ENCODE measurements at places on chromosomes 3 and 15.

- no peak for DNase-seq
Measured at GRCh38 chr3:178067721-178068120, 468.5 kb upstream of the KCNMB2 start.

- no peak for DNase-seq
Measured at GRCh38 chr3:128068156-128068620, 16.0 kb downstream of the SEC61A1 start.

DNA sequence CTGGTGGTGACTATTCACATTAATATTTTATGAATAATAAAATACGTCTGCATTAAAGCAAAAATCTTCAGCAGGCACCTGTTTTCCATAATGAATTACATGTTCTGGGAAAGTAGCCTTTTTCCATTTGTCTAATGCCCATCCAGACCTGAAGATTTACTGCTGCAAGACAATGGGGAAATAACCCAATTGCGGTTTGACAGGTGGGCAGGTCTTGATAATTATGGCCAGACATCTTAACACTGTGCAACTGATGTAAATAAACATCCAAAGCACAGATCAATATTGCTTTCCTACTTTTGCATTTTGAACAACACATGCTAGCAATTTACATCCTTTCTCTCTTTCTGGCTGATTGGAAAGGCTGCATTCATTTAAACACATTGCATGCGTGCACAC lies 173.9 kb downstream of the MEIS2 start:
- DNase-seq = no peak

DNA sequence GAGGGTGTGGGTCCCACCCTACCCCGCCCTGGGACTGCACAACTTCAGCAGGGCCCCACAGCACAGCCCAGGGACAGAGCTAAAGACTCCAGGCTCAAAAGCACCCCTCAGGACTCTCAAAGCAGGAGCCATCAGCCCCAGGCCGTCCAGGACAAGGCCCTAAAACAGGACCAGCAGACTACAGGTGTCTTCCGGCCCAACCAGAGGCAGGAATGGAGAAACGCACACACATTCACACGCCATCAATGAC lies 26.1 kb downstream of the ATRIP start:
- DNase-seq = no peak

- DNase-seq = no peak
Measured at GRCh38 chr3:183527428-183528379, 27.8 kb downstream of the KLHL6 start.

DNA sequence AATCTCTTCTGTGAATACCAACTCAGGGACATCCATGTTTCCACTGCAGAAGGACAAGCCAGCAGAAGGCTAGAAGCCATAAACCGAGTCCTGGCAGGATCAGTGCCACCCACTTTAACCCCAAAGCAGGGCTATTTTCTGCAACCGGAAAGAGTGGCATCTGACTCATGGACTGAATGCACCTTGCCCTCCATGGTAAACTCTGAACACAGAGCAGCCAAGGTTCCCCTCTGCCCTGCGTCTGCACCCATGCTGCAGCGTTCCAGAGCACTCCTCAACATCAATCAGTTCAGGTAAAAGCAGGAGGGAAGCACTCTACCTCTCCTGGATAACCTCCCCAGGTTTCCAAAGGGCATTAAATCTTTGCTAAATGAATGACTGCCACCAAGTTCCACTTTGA lies 801 bp upstream of the NGRN start:
- no peak for DNase-seq

DNA sequence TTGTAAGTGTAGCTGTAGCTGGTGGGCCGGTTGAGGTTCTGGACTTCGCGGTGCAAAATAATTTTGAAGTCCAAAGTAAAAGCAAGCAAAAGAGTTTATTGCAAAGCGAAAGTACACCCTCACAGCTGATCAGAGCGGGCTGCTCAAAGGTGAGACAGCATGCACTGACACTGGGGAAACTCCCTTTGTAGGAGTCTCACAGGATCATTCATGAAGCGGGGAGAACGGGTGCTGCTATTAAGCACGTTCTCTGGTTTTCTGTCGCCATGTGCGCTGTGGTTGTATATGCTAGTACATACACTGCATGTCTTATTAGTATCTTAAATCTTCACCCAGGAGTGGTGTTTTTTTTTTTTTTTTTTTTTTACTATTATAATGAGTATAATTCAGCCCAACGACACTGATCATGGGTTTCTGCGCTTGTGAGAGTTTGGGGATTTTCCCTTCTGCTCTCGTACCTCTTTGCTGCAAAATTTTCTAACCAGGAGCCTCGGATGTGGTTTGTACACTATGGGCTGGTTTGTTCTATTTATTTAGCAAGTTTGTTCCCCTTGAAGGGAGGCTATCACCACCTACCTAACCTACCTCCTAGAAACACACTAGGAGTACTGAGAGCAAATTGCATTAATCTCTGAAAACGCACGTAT lies 1.4 kb upstream of the AP4E1 start:
- DNase-seq = no peak

- DNase-seq = no peak
Measured at GRCh38 chr3:143222981-143223380, 103.4 kb downstream of the CHST2 start.

DNA sequence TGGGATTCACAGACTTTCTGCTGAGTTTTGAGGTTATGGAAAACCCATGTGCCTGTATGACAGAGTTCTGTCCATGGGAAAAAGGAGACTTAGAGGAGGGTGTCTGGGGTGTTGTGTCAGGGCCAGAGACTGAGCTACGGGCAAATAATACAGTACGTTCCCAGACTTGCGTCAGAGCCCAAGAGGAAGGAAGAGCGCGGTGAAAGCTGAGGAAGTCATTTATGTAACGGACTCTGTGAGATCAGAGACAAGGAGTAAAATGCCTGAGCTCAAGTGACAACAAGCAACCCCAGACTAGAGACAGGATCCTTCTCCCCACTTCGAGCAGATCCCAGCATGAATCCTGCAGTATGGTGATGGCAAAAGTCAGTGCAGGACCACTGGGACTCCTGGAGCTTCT lies 368.6 kb upstream of the MCTP2 start:
- no peak for DNase-seq

DNA sequence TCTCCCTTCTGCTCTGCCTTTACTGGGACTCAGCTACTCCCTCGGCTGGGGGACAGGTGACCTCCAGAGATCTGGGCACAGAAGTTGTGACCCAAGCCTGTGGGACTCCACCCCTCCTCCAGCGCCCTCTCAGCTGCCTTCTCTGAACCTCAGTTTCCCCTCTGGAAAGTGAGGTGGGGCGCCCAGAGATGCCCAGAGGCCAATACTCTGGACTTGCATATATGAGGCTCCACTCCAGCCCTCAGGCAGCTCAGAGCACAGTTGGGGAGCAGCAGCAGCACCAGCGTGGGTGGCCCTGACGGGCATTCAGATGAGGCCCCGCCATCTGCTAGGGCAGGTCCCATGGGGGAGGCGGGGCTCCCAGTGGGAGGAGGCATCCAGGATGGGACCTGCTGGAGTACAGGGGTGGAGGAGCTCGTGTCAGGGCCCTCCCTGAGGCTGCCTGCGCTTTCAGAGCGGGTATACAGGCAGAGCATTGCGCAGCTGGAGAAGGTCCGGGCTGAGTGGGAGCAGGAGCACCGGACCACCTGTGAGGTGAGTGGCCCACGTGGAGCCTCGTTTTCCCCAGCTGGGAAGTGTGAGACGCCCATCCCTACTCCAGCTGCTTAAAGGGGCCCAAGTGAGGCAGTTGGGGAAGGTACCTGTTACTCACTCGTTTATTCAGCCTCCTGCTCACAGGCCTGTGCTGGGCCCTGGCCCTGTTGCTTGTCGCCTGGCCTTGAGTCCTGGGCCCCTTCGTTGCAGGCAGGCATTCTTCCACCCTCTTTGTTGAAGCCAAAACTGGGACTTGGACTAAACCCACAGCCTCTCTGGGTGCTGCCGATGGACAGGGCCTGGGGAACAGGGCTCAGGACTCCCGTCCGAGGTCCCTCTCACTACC lies 35.4 kb downstream of the PSTPIP1 start:
- DNase-seq = no peak

DNA sequence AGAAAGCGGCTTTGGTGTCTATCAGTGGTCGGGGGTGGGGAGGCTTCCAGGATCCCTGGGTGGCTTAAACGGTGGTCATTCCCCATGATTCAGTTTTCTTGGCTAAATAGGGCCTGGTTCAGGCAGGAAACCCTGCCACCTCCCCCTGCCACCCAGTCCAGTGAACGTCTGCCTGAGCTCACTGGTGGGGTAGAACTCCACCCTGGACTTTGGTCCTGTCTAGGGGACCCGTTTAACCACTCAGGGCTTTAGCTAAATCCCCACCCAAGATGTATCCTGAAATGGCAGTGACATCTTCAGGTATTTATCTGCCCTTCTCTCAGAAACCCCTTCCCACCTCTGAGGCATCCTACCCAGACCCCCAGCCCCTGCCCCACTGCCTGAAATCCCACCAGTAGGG lies 30.5 kb upstream of the LINGO1 start:
- DNase-seq = no peak

- no peak for DNase-seq
Measured at GRCh38 chr3:38658841-38659240, 9.4 kb upstream of the SCN5A start.

DNA sequence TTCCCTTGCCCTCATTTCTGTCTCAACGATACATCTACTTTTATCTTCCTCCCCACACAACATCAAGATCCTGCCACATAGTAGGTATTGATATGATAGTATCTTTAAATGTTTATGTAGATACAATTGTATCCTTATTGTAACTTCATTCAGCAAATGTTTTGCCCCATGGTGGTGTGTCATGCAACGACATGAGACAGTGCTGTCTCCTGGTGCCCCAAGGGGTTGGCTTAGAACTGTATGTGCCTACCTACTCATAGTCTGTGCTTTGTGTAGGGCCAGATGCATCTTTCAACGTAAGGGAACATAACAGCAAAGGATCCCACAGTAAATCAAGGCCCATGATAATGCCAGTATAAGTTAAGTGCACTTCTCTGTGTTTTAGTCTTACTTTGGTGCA lies 2.8 kb upstream of the CD47 start:
- no peak for DNase-seq

- DNase-seq = no peak
Measured at GRCh38 chr3:101383156-101383575, 62.8 kb upstream of the IMPG2 start.

DNA sequence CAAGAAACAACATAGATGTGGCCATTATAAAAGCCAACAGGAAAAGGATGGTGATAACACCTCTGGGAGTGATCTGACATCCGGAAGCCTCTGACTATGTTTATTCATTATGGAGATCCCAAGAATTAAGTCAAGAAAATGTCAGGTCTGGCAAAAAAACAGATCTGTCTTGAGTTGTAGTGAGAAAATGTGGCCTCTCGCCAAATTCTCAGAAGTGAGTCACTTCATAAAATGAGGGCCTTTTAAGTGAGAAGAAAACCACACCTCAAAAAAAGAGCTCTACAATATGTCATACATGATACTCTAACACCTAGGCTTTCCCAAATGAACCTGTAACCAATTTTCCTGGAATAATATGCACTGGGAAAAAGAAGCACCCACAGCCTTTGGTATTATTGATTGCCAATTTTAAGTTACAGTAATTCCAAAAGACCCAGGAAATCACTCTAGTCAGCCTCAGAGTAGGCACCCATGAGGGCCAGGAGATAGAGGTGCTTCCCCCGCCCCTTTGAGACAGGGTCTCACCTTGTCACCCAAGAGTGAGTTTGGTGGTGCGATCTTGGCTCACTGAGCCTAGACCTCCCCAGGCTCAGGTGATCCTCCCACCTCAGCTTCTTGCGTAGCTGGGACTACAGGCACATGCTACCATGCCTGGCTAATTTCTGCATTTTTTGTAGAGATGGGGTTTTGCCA lies 38.0 kb downstream of the CCR3 start:
- no peak for DNase-seq

GRCh38 chr3:47337656-47338055 lies 43.2 kb upstream of the PTPN23 start:
- DNase-seq = no peak

DNA sequence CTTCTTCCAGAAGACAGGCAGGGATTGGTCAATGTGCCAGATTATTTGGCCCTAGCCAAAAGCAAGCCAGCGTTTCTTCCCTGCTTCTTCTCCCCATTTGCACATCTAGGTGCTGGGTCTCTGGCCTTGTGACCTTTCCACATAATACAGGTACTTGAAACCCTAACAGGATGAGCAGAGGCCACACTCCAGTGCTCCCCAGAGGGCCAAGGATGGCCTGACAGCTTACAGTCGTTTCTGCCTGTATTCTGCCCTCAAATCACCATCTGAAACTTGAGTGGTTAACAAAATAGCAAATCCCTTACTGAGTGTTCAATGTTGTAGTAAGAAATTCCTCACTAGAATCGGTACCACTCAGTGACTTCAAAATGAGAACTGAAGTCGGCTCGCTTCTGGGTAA lies 29.1 kb downstream of the MKRN2 start:
- no peak for DNase-seq

GRCh38 chr15:80780416-80781221 lies 1.4 kb downstream of the CEMIP start:
- peak; percentile 48 for DNase-seq

GRCh38 chr3:117566926-117567325 lies 857.3 kb downstream of the TUSC7 start:
- DNase-seq = no peak

DNA sequence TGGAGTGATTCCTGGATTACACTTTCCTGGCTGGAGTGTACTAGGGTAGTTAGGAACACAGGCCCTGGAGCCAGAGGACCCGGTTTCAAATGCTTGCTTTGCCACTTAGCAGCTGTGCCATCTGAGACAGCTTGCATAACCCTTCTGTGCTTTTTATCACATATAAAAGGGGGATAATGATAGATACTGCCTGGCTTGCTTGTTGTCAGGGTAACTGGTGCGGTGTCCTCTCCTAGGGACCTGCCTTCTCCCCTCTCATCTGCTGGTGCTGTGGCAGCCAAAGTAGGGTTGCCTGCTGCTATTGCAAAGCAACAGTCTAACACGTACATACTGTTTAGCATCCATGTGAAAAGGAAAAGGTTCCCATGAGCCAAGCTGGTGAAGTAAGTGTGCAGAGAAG lies 137.8 kb downstream of the LRTM1 start:
- DNase-seq = no peak

- DNase-seq = no peak
Measured at GRCh38 chr3:185784317-185784716, 40.5 kb downstream of the IGF2BP2 start.

DNA sequence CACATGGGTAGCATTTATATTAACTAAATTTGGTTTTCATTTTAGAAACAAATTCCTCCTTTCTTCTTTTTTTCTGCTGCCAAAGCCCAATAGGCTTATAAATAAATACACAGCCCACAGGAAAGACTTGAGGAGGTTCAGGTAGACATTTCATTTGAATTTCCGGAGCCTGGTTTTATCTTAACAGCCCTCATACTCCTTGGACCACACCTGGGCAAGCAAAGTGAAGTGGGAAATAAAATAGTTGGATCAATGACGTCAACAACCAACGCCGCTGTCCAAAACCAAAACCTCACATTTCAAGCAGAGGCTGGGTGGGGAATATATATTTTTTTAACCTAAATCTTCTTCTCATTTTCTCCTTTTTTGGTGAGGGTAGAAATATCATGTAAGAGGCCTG lies 53.2 kb downstream of the RFTN1 start:
- DNase-seq = no peak

Data from prostate gland (tissue), 2 donors.